ENCODE measurements at places on chromosomes 12 and 14.

DNA sequence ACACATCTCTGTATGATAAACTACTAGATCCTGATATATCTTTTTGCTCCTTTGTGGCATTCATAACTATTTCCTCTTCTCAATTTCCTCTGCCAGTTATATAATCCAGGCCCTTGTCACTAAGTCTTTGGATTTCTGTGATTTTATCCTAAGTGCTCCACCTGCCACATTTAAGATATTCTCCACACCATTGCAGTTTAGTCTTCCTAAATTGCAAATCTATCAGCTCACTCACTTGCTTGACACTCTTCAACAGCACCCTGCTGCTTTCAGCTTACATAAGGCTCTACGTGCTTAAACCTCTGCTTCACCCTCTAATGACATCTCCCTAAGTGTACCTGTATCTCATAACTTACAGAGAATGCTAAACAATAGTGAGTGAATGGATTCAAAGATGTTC, 1032.2 kb upstream of the SEL1L start:
- H3K4me1 ChIP-seq, result no peaks in the 10 kb centered on the region
- H3K27ac ChIP-seq, result no peak overlapping the region
- H3K36me3 ChIP-seq, result no peaks in the 10 kb centered on the region
- no peaks in the 10 kb centered on the region for H3K27me3 ChIP-seq

DNA sequence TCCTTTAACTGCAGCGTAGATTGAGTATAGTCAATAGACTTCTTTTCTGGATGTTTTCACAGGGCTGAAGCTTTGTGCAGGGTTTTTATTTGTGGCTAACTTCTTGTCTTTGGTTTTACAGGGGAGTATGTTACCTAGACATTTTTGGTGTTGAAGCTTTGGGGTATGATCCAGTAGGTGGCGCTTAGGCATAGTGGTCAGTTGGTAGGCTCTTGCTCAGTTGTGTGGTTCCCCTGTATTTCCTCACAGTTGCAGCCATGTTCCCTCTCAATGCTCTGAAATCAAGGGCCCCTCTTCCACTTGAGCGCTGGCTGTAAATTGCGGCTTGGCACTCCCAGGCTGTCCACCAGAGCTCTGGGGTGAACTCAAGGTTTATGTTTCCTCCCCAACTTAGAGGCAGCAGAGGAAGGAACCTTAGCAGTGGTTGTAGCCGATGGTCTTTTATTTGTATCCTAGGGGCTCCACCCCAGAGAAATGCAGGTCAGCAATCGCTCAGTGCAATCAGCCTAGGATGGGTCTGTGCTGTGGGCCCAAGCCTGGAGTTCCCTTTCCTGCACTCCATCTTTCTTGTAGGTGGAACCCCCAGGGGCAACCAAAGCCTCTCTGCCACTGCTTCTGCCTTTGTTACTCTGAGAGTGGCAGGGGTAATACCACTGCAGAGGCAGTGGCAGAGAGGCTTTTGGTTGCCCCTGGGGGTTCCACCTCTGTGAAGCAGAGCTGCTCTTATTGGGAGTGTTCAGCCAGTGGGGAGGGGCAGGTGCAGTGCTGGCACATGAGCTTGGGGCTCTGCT, 55.1 kb downstream of the CMAS start:
- peaks cover 6% of the 10 kb centered on the region for H3K27me3 ChIP-seq
- H3K4me3 ChIP-seq, result no peak overlapping the region
- H3K36me3 ChIP-seq, result no peaks in the 10 kb centered on the region

DNA sequence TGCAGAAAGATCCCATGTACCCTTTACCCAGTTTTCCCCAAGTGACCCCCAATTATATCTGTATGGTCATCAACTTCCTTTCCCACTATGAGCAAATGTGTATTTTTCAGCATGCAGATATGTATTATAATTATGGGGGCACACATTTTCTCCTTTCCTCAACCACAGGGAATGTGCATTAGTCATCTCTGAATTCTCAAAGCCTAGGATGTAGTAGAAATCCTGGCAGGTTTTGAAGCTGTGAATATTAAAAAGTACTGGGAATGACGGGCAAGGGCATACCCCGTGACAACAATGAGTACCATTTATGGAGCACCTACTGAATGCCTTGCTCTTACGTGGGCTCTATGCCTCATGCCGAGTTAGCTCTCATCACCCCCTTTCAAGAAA, 71.5 kb downstream of the VWF start:
- H3K27me3 ChIP-seq, result peaks cover 2% of the 10 kb centered on the region
- H3K4me1 ChIP-seq, result peaks cover 37% of the 10 kb centered on the region
- H3K27ac ChIP-seq, result no peak overlapping the region
- no peak overlapping the region for H3K4me3 ChIP-seq

- H3K27ac ChIP-seq, result no peak overlapping the region
- no peak for DNase-seq
- H3K4me3 ChIP-seq, result no peak overlapping the region
- no peaks in the 10 kb centered on the region for H3K27me3 ChIP-seq
- peaks cover 4% of the 10 kb centered on the region for H3K36me3 ChIP-seq
Observed at GRCh38 chr12:117144599-117144998, 45.4 kb upstream of the TESC start.

DNA sequence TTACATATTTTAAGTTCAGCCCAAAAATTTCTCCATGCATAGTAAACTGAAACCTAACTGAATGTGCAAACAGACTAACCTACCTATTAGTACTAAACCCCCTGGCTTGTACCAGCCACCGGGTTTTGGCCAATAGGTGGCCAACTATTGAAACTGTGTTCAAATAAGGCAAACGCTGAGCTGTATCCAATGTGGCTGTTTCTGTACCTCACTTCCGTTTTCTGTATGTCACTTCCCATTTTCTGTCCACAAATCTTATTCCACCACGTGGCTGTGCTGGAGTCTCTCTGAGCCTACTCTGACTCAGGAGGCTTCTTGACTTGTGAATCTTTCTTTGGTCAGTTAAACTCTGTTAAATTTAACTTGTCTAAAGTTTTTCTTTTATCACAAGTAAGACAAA, 6.0 kb upstream of the FBXO34 start:
- no peak overlapping the region for H3K27ac ChIP-seq
- H3K36me3 ChIP-seq, result no peaks in the 10 kb centered on the region
- peaks cover 14% of the 10 kb centered on the region for H3K4me1 ChIP-seq
- H3K27me3 ChIP-seq, result peaks cover 8% of the 10 kb centered on the region
- no peak for DNase-seq

DNA sequence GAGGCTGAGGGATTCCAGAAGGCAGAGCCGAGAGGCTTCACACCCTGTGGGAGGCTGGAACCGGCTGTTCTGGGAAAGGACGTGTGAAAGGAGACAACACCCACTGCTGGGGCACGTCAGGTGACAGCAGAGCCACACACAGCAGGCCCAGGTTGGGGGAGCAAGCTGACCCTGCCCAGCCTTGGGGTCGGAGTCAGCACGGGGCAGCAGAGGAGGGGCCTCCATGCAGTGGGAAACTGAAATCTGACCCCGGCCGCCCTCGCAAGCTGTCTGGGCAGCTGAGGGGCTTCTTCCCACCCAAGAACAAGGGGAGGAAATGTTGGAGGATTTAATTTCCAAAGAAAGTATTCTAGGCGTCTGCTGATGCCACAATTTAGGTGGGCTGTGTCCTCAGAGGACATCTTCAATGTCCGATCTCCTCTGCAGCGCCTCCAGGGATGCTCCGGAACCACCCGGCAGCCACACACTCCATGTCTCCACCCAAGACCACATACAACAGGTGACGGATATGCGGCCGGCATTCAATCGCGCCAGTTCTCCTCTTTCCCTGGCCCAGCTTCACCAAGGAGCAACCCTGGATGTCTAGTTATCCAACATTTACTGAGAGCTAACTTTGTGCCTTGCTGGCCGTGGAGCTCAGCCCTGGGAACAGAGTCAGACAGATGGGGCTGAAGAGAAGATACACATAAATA, 30.7 kb downstream of the SNRNP35 start:
- no peaks in the 10 kb centered on the region for H3K27me3 ChIP-seq

GRCh38 chr14:24607635-24608514, 1.6 kb downstream of the GZMH start:
- no peak overlapping the region for H3K4me3 ChIP-seq
- peaks cover 2% of the 10 kb centered on the region for H3K27me3 ChIP-seq
- H3K4me1 ChIP-seq, result no peaks in the 10 kb centered on the region
- no peak overlapping the region for H3K27ac ChIP-seq
- no peaks in the 10 kb centered on the region for H3K36me3 ChIP-seq

GRCh38 chr12:102776041-102776440, 141.0 kb downstream of the PAH start:
- no peak for DNase-seq
- no peaks in the 10 kb centered on the region for H3K4me1 ChIP-seq
- H3K36me3 ChIP-seq, result no peaks in the 10 kb centered on the region
- no peaks in the 10 kb centered on the region for H3K27me3 ChIP-seq

DNA sequence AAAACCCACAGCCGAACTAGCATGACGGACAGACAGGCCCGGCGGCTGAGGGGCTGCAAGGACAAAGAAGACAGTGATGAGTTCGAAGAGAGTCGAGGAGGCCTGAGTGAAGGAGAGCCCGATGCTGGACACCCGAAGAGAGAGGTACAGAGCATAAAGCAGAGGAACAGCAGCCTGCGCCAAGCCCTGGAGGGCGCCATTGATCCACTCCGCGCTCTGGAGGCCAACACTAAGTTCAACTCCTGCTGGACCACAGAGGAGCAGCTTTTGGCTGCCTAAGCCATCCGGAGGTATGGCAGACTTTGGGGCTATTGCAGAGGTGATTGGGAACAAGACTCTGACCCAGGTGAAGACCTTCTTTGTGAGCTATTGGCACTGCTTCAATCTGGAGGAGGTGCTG, 7.8 kb upstream of the PLXNC1 start:
- H3K27ac ChIP-seq, result no peak overlapping the region
- H3K4me1 ChIP-seq, result peaks cover 3% of the 10 kb centered on the region
- H3K4me3 ChIP-seq, result no peak overlapping the region
- DNase-seq, result peak; percentile 2
- peaks cover 40% of the 10 kb centered on the region for H3K27me3 ChIP-seq

GRCh38 chr12:3713483-3713882, 39.4 kb downstream of the CRACR2A start:
- H3K36me3 ChIP-seq, result no peaks in the 10 kb centered on the region
- no peak overlapping the region for H3K27ac ChIP-seq
- peaks cover 17% of the 10 kb centered on the region for H3K27me3 ChIP-seq
- DNase-seq, result no peak

All from HFFc6 (cell line).